ENCODE measurements at places on chromosomes 3 and 15.

DNA sequence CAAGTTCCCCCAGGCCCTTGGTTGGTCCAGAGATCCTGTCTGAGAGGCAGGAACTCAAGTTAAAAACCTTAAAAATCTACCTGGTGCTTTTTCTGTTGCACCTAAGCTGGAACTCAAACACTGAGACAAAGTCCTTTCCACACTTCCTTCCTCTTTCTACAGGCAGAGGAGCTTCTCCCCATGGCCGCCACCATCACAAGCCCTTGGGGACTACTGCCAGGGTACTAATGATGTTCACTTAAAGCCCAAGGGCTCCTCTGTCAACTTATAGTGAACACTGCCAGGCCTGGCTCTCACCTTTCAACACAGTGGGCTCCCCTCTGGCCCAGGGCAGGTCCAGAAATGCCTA lies 26.0 kb downstream of the TM4SF18 start:
- DNase-seq, result no peak

GRCh38 chr3:33016846-33017405 lies 65.5 kb downstream of the CCR4 start:
- DNase-seq, result no peak

GRCh38 chr3:132595014-132595413 lies 2.1 kb upstream of the ACKR4 start:
- DNase-seq, result no peak

DNA sequence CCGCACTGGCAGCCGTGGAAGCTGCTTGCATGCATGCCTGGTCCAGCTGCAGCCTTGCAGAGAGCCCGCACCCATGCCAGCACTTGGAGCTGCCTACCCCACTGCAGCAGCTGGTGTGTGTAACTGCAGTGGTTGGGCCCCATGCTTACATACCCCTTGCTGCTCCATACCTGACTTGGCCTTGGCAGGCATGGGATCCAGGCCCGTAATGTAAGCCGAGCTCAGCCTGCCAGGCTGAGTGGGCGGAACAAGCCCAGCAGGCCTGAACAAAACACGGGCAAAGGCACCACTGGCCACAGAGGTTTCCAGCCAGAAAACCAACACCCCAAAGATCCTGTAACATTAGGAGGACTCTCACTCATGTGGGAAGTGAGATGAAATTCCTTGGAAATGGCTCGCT lies 48.3 kb downstream of the SLC6A20 start:
- no peak for DNase-seq

GRCh38 chr3:56610669-56611335 lies 53.8 kb downstream of the CCDC66 start:
- DNase-seq, result no peak

- DNase-seq, result no peak
Observed at GRCh38 chr3:80187981-80188380, 420.2 kb upstream of the ROBO1 start.

- DNase-seq, result no peak
Observed at GRCh38 chr3:6803619-6804018, 57.3 kb upstream of the GRM7 start.

- DNase-seq, result no peak
Observed at GRCh38 chr3:151900460-151900859, 27.0 kb downstream of the SUCNR1 start.

- DNase-seq, result peak; percentile 58
Observed at GRCh38 chr15:39426552-39427532, 154.0 kb upstream of the THBS1 start.

DNA sequence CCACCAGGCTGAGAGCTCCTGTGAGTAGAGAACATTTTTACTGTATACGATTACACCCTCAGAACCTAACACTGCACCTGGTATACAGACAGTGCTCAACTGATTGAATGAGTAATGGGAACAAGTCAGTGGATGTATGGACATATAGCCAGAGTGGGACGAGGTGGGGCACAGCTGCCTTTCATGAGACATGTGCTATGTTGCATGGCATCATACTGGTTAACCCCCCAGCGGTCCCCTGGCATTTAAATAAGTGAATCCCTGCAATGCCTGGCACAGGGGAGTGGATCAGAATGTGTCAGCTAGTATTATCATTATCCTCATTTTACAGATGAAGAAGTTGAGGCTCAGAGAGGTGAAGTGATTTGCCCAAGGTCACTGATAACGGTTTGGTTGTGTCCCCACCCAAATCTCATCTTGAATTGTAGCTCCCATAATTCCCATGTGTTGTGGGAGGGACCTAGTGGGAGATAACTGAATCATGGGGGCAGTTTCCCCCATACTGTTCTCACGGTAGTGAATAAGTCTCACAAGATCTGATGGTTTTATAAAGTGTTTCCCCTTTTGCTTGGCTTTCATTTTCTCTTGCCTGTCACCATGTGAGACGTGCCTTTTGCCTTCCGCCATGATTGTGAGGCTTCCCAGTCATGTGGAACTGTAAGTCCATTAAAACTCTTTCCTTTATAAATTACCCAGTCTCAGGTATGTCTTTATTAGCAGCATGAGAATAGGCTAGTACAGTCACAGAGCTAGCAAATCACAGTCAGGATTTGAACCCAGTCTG lies 56.0 kb upstream of the ATP2B2 start:
- DNase-seq, result no peak

DNA sequence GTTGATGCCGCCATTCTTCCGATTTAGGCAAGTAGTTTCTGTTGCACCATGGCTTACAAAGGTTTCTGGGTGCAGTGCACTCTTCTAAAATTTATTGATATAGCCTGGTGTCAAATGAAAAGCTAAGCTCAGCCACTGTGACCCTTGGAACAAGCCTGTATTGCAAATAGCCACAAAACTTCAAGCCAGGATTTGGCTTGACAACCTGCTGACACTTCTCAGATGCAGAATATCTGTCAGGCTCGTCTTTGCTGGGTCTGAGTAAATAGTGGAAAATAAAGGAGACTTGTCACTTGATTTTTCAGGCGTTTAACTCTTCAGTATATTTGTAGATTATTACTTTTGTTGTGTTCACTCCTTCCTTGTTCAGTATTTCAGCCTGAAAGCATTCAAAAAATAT lies 871.8 kb downstream of the OTOL1 start:
- no peak for DNase-seq

- DNase-seq, result no peak
Observed at GRCh38 chr3:14959359-14959943, 12.1 kb downstream of the NR2C2 start.

DNA sequence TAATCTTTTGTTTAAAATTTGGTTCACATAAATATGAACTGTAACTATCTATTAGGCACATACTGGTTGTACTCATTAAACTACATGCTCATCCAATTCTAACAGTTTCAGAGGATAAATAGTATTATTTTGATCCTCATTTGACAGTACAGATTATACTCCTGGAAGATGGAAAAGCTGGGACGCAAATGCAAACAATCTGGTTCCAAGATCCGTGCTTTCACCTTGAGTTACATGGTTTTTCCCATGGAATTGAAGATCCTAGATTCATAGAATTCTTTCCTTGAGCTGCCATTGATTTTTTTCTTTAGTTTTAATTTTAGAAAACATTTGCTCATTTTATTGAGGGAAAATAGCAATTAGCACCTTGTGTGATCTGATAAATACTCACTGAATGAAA lies 285.8 kb downstream of the ROBO2 start:
- DNase-seq, result no peak

DNA sequence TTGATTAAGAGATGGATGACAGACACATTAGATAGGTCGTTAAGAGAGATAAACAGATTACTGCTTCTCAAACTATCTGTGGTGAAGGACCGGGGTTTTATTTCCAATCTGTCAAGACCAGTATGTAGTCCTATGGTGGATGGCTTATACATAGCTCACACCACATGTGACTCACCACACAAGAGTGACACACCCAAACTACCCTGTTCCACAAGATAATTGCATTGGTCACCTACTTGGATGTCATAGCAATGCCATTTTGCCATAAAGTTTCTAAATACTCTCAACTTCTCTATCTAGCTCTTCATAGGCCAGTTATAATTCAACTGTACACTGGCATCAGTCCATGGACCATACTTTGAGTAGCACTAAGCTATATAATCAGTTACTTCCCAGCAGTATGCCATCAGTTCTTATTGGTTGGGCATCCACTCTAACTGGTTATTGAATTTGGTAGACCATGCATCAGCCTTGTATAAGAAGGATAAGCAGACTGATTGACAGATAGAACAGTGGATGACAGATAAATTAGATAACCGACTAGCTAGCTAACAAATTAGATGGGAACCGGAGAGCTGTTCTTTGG lies 11.6 kb downstream of the WWTR1 start:
- no peak for DNase-seq

DNA sequence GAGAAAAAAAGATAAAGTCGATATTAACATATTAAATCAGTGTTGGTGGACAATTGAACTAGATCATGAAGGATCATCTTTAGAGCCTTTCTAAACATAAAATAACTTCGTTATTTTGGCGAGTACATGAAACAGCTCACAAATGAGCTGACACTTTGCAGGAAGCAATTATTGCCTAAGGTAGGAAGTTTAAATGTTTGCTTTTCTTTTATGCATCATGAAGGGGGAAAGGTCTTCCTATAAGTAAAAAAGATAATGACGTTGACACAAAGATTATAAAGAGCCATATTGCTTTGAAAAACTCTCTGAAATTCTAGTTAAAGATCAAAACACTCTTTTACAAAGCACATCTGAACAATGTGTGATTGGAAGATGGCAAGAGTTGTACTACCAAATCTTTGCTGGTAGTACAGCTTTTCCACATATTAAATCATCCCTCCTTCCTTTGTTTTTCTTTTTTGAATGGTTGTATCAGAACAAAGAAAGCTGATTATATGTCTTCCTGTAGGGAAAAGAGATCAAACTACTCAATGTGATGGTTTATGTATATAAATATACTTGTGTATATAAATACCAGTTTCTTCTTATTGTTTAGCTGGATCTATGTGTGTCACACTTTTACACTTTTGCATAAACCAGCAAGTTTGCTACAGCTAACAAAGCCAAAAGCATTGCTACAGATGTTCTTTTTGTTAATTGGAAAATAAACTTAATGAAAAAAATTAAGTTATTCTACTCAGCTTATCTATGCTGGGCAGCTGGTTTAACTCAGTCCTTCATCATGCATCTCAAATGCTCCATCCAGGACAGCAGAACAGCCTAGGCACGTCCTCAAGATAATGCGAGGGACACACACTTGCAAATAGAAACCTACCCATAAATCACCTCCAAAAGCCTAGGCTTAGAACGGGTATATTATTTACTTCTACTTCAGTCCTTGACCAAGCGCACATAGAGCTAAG lies 850.8 kb upstream of the ROBO1 start:
- DNase-seq, result no peak
